ENCODE measurements at places on chromosomes 6 and 20.
A peak's percentile ranks its signal among the peaks of the same experiment; 100 is the strongest.

DNA sequence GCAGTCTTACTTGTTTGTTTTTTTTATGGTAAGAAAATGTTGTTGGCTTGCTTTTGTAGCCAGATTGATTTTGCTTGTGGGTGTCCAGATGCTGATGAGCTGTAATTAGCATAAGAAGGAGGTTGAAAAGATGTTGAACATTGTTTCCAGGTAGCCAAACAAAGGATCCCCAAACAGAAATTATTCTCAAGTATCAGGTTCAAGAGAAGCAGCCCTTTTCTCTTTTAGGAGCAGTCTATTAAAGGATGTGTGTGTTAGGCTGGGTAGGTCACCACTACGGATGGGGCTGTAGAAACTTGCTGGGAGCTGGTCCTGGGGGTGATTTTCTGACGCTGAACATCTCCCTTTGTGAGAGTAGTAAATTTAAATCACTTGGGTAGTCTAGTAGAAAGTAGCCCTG, 86.9 kb upstream of the VSTM2L start:
- no peak for DNase-seq

- DNase-seq, result no peak
Observed at GRCh38 chr6:11891547-11891946, 112.9 kb upstream of the ADTRP start.

- no peak for DNase-seq
Observed at GRCh38 chr6:96725296-96725695, 112.0 kb downstream of the GPR63 start.

DNA sequence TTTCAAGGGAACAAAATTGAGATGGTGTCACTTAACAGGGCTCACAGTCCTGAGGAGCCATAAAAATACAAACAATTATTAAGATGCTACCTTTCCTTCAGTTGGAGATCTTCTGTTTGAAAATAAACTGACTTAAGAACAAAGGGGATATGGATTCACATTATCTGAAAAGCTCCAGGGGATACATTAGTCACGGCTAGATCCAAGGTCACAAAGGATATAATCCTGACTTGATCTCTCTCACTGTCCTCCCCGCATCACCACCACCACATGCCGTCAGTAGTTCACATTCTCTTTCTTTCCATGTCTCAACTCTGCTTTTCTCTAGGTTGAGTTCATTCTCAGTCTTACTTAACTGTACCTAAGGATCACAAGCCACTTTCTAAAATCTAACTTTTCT, 530.4 kb upstream of the MARCKS start:
- no peak for DNase-seq

DNA sequence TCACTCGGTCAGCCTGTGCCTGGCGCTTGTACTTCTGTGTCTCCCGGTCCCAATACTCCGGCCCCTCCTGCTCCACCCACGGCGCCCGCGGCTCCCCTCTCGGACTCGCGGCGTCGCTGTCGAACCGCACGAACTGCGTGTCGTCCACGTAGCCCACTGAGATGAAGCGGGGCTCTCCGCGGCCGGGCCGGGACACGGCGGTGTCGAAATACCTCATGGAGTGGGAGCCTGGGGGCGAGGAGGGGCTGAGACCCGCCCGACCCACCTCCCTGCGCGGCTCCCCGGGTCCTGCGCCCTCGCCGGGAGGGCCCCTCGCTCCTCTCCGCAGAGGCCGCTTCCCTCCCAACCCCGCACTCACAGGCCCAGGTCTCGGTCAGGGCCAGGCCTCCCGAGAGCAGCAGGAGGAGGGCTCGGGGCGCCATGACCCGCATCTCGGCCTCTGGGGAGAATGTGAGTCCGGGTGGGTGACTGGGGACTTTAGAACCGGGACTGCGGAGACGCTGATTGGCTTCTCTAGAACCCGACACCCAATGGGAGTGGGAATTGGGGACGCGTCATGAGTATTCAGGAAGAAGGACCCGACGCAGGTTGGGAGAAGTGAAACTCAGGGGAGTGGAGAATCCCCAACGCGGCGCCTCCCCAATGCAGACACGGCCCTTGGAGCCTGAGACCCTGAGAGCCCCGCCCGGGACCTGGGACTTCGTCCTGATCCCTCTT, at the start of gene HLA-C:
TSS of gene HLA-C (minus strand) at position 452 of the 717 bp plus-strand sequence. CDS start at position 431, 21 bp downstream.
- peak; percentile 71 for DNase-seq

DNA sequence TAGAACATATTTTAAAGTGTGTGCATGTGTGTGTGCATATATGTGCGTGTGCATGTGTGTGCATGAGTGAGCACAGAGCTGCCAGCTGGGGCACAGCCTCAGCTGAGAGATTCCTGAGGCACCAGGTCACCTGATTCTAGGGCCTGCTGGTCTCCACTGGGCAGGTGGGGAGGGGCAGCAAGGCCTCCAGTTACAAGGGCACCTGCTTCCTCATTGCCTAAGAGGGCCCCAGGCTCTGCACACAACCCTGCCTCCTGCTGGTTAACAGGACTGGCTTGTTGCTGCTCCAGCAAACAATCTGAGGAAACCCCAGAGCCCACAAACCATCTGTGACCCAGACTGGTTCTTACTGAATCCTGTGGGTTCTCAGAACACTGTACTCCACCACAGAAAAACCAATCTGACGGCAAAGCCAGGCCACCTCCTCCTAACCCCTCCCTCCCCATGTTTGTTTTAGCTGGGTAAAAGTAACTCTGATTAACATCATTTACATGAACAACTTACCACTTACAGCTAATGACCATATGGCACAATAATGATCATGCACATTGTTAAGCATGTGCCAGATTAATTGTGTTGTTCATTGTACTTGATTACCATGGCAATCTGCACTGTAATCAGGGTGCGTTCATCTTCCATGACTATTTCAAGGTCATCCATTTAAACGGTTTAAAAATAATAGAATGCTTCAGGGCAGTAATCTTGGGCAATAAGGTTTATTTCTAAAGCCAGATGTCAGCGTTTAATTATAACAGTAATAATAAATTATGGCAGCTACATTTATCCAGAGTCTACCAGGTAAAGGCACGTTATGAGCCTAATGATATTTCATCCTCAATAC, 23.1 kb upstream of the UBE2J1 start:
- DNase-seq, result peak; percentile 56

DNA sequence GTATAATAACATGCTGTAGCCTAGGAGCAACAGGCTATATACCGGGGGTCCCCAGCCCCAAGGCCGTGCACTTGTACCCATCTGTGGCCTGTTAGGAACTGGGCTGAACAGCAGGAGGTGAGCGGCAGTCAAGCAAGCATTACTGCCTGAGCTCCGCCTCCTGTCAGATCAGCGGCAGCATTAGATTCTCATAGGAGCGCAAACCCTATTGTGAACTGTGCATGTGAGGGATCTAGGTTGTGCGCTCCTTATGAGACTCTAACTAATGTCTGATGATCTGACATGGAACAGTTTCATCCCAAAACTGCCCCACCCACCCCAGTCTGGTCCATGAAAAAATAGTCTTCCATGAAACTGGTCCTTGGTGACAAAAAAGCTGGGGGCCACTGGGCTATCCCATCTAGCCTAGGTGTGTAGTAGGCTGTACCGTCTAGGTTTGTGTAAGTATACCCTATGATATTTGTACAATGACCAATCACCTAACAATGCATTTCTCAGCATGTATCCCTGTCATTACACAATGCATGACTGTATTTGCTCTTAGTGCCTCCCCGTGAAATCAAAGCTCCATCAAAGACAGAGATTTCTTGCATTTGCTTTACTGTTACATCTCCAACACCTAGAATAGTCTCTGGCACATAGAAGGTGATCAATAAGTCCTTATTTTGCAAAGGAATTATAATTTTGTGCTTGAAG, 30.8 kb downstream of the NHSL1 start:
- no peak for DNase-seq

- no peak for DNase-seq
Observed at GRCh38 chr20:33724439-33725094, 4.5 kb upstream of the PXMP4 start.

GRCh38 chr6:166365221-166365620, 17.5 kb downstream of the MPC1 start:
- no peak for DNase-seq

DNA sequence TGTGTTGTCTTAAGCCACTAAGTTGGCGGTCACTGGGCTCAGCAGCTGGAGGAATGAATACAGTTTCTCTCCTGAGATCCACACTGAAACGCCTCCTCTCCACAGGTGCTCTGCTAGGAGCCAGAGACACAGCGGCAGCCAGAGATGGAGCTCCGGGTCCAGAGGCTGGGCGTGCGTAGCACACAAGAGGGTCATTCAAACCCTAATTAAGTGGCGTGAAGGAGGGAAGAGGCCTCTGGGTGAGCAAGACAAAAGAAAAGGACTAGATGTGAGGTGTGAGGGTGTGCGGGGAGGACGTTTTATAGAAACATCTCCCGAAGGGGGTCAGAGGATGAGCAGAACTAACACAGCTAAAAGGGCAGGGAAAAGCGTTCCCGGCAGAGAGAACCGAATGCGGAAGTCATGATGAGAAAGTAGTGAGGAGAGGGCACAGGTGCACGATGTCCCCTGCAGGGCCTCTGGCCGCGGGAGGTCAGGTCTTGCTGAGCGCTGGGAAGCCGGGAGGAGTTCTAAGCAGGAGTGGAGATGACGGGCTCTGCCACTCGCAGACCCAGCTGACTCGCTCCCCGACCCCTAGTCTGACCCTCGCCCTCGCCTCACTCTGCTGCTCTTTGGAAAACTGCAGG, 54.4 kb downstream of the BMP7 start:
- DNase-seq, result no peak

- DNase-seq, result no peak
Observed at GRCh38 chr6:163062790-163063189, 335.0 kb downstream of the PACRG start.

DNA sequence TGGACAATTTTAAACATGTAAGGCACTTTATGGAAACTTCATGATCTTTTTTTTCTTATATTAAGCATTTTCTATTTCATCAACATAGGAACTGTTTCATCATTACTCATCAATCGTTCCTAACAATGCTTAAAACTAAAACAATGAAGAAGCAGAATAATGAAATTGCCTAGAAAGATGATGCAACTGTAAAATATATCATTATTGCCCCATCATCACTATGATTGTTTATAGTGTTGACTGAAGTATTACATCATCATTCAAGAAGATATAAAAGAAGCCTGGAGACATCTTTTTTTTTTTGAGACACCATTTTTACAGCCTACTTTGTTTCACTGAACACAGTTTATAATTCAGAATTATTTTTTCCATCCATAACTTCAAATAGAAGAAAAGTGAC, 147.2 kb downstream of the TRDN start:
- no peak for DNase-seq

DNA sequence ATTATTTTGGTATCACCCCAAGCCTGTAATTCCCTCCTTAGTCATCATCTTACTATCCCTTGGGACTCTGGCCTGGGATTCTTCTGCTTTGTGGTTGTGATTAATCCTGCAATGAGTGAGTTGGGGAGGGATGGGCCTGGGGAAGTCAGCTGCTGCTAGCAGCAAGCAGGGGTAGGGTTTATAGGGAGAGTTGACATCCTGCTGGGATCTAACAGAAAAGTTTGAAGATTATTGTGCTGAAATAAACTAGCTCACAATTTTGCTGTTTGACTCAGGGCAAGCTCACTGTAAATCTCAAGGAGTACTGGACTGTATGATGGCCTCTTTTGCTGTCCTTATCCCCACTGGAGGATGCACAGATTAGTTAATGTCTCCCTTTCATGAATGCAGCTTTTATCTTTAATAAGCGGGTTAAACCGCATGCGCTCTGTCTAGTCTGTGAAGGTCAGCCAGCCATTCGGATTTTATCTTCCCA, 83.4 kb downstream of the JARID2 start:
- DNase-seq, result no peak

DNA sequence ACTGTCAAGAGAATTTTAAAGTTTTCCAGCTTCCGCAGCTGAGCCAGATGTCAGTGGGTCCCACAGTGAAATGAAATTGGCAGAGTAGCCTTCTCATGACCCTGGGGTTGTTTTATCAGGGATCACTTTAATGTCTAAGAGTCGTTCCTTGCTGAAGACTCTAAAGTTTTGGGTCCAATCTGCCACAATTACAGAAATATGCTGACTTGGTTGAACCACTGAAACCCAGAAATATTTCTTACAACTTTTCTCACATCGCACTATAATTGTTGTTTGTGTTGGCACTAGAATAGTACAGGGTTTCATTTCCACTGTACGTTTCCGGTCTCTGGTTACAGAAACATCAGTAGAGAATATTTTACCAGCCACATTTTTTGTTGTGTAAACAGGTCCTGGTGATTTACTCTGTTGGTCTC, 109.0 kb downstream of the HMGCLL1 start:
- no peak for DNase-seq

DNA sequence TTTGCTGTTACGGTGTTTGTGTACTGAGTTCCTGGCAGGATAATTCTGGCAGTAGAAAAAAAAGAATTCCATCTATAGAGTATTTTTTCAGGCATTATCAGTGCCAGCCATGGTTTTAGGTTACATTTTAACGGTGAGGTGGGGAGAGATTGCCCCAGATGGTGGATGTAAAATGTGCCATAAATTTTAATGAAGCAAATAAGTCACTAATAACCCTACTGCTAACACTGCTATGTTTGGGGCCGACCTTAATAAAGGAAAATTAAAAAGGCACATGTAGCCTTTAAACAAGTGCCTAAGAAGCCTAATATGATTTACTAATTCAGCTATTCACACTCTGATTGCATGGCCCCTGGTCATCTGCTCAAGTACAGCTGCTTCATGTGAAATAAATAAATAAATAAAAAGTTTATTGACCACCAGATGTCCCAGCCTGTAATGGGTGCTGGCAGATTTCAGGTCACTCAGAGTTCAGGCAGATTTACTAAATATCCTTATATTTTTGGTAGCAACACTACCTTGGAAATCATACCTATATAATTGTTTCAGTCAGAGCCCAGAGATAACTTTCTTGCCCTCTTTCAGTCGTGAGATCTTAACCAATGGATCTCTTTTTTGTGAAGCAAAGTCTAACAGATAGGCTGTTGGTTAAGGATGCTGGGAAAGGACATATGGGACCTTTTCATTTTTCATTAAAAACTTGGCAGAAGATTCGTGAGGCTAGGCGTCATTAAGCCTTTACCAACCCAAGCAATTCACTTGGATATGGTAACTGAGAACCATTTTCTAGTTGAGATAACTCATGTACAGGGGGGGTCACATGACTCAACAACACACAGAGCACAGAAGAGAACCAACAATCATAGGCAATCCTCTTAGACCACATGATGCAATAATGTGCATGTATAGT, 495.0 kb upstream of the NRSN1 start:
- no peak for DNase-seq

- DNase-seq, result no peak
Observed at GRCh38 chr20:2507875-2508630, 662 bp downstream of the ZNF343 start.

GRCh38 chr6:63928613-63929012, 293.0 kb downstream of the PHF3 start:
- DNase-seq, result no peak

- DNase-seq, result no peak
Observed at GRCh38 chr6:80921861-80922460, 815.5 kb downstream of the BCKDHB start.

DNA sequence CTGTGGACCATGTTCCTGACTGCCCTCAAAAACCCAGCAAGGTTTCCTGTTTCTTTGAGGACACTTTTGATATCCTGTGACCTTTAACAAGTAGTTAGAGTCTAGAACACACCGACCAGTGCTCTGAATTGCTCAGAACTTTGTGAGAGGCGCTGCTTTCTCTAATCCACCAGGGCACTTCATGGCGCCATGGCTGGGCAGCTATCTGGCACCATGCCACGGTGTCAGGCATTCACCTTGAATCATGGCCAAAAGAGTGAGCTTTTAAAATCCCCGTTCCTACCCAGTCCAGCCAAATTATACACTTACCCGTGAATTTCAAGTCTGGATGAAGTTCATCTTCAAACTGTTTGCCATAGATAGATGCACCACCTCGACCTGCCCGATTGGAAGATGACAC, 17.0 kb upstream of the CPNE5 start:
- DNase-seq, result no peak

Data from left renal cortex interstitium (tissue), 4 donors.